ENCODE measurements at places on chromosomes 5 and 9. TPM values are rescaled to one million over a fixed set of nuclear protein-coding genes. Genes with fewer than 3 reads are reported as not detected.

DNA sequence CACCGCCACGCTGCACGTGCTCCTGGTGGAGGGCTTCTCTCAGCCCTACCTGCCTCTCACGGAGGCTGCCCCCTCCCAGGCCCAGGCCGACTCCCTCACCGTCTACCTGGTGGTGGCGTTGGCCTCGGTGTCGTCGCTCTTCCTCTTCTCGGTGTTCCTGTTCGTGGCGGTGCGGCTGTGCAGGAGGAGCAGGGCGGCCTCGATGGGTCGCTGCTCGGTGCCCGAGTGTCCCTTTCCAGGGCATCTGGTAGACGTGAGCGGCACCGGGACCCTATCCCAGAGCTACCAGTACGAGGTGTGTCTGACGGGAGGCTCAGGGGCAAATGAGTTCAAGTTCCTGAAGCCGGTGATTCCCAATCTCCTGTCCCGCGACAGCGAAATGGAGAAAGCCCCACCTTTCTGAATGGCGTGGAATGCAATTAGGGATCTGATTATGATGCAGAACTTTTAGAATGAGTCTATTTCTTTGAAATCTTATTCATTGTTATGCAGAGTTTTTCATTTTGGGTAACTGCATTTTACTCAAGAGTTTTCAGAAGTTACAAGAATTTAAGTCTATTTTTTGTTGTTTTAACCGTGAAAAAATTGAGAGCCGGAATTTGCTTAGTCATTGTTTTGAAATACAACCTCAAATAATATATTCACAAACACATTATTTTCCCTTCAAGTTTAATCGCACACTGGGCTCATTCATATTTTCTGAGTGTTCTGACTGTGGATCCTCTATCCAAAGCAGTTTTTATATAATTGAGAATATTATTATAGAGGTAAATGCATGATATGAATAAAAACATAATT is 8.5 kb upstream of the PCDHB15 start:
- H3K4me1 ChIP-seq, result no peaks in the 10 kb centered on the region
- no peak overlapping the region for H3K27ac ChIP-seq
- peaks cover 31% of the 10 kb centered on the region for H3K36me3 ChIP-seq
- no peak overlapping the region for H3K4me3 ChIP-seq
- peaks cover 50% of the 10 kb centered on the region for H3K27me3 ChIP-seq

The UBLCP1 gene
- total RNA-seq, result 26.0 TPM

The GRXCR2 gene
- total RNA-seq, result not detected

DNA sequence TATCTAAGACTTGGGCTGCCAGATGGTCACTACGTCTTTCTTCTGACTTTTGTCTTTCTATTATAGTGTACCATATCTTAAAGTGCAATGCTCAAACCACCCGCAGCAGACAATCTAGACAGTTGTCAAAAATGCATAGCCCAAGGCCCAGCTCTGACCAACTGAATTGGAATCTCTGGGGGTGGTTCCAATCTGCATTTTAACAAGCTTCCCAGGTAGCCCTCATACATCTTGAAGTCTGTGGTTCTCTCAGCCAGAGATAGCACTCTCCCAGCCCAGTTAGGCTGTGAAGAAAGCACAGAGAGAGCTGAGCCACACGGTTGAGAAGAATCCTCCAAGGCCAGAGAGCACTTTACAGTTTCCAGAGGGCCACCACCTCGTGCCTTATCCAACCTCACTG is 128.2 kb upstream of the HAND1 start:
- H3K27me3 ChIP-seq, result peaks cover 48% of the 10 kb centered on the region
- DNase-seq, result no peak
- no peaks in the 10 kb centered on the region for H3K36me3 ChIP-seq
- no peak overlapping the region for H3K27ac ChIP-seq
- peaks cover 4% of the 10 kb centered on the region for H3K4me1 ChIP-seq

- no peak for DNase-seq
- H3K4me3 ChIP-seq, result no peak overlapping the region
- no peaks in the 10 kb centered on the region for H3K36me3 ChIP-seq
- H3K27me3 ChIP-seq, result no peaks in the 10 kb centered on the region
- H3K27ac ChIP-seq, result no peak overlapping the region
- H3K4me1 ChIP-seq, result no peaks in the 10 kb centered on the region
These were observed 312.9 kb upstream of the PRR16 start for GRCh38 chr5:120151181-120151580.

GRCh38 chr5:38641003-38641402 is 84.6 kb upstream of the LIFR start:
- no peak for DNase-seq
- peaks cover 16% of the 10 kb centered on the region for H3K27me3 ChIP-seq
- no peaks in the 10 kb centered on the region for H3K36me3 ChIP-seq
- H3K4me3 ChIP-seq, result no peak overlapping the region
- no peaks in the 10 kb centered on the region for H3K4me1 ChIP-seq

DNA sequence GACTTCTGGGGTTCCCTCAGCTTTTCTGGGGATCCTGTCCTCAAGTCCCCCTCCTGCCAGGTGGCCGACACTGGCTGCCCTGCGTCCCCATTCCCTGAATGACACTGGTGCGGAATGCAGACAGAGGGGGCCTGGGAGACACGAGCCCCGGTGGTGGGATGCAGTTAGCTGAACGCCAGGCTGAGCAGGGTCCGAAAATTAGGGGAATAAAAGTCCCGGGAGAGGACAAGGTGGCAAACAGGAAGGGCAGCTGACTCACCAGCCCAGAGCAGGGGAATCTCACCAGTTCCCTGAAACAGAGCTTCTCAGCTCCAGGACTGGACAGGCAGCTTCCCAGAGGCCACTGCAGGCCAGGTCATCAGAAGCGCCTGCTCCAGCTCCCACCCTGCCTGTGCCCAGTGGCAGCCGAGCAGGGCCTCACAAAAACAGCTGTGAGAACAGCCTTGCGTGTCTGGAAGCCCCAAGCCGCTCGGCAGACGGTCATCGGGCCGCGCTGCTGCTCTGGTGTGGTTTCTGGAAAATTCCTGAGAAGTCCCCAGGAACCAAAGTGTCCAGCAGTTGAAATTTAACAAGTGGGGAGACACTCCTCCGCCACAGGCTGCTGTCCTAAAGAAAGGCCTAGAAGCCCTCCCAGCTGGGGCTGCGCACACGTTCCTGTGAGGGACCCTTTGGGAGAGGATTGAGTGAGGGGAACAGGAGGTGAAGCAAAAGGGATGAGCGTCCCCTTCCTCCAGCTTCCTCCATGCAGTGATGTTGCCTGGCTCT is 47.6 kb upstream of the EXOC3 start:
- no peak for DNase-seq
- H3K4me1 ChIP-seq, result peaks cover 44% of the 10 kb centered on the region
- no peak overlapping the region for H3K27ac ChIP-seq
- H3K36me3 ChIP-seq, result peaks cover 12% of the 10 kb centered on the region
- H3K27me3 ChIP-seq, result peaks cover 2% of the 10 kb centered on the region

The AIF1L gene
- 1.0 TPM for total RNA-seq

- H3K27me3 ChIP-seq, result no peaks in the 10 kb centered on the region
- H3K27ac ChIP-seq, result no peak overlapping the region
- peak; percentile 53 for DNase-seq
- H3K4me3 ChIP-seq, result no peak overlapping the region
- no peaks in the 10 kb centered on the region for H3K36me3 ChIP-seq
These were observed 177.2 kb downstream of the GADD45G start for GRCh38 chr9:89781838-89782540.

The SPATA31D4 gene
- not detected for total RNA-seq

DNA sequence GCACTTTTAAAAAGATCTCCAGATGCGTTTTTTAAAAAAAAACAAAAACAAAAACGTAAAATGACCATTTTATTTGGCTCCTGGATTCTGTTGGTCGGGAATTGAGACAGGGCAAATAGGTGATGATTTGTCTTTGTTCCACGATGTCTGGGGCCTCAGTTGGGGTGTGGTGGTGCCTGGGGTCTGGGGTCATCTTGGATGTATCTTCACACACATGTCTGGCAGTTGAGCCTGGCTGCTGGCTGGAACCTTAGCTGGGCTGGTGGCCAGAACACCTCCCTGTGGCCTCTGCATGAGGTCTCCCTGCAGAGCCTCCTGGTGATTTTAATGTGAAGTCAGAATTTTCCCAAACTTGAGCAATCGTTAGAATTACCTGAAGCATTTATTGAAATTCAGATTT is 42.5 kb upstream of the BASP1 start:
- H3K4me1 ChIP-seq, result no peaks in the 10 kb centered on the region
- H3K4me3 ChIP-seq, result no peak overlapping the region
- no peak for DNase-seq
- peaks cover 4% of the 10 kb centered on the region for H3K27me3 ChIP-seq
- H3K36me3 ChIP-seq, result no peaks in the 10 kb centered on the region

- H3K4me3 ChIP-seq, result no peak overlapping the region
- H3K27ac ChIP-seq, result no peak overlapping the region
- no peak for DNase-seq
- H3K4me1 ChIP-seq, result no peaks in the 10 kb centered on the region
- H3K27me3 ChIP-seq, result no peaks in the 10 kb centered on the region
These were observed 13.4 kb downstream of the TNFSF15 start for GRCh38 chr9:114792396-114792795.

DNA sequence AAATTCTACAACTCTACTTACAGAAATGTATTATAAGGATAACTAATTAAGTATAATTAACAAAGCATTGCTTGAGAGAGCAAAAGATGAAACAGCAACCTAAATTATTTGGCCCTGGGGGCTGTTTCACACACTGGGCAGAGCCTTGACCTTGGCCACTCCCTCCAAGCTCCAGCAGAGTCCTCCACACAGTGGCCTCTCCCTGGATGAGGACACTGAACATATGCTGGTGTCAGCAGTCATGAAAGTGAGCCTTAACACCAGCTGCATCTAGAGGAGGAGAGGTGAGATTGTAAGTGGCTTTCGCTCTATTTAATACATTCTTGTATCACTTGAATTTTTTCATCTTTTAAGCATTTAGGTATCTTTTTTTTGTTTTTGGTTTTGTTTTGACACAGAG is 23.3 kb upstream of the ZDHHC12 start:
- DNase-seq, result no peak
- H3K4me3 ChIP-seq, result no peak overlapping the region
- H3K4me1 ChIP-seq, result no peaks in the 10 kb centered on the region
- H3K27ac ChIP-seq, result no peak overlapping the region

DNA sequence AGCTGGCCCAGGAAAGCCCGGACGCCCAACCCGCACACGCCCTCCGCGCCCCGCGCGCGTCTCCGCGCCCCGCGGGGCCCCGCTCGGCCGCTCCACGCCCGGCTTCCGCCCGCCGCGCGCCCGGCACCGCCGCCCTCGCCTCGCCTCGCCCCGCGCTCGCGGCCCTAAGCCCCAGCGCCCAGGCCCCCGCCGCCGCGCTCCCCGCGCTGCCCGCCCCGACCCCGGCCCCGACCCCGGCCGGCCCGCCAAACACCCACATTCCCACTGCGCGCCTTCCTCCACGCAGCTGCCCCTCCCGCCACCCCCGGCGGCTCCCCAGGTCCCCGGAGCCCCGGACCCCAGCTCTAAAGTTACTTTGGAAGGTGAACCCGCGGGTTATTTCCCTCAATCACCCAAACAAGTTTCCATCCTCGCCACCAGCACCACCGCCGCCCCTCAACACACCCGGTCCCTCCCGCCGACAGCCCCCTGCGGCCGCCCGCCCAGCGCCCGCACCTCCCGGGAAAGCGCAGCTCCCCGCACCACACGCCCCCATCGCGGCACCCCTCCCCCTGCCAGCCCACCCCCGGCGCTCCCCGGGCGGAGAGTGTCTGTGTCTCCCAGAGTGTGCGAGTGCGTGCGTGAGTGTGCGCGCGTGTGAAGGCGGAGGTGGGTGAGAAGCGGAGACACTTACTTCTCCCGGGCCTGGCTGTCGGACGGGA is 439 bp downstream of the SSBP2 start:
- H3K4me3 ChIP-seq, result peak overlapping the region; percentile 89
- DNase-seq, result peak; percentile 48
- H3K27me3 ChIP-seq, result no peaks in the 10 kb centered on the region
- H3K36me3 ChIP-seq, result no peaks in the 10 kb centered on the region
- H3K27ac ChIP-seq, result peak overlapping the region; percentile 78

GRCh38 chr5:79396265-79396664 is 117.7 kb downstream of the HOMER1 start:
- H3K27ac ChIP-seq, result no peak overlapping the region
- DNase-seq, result no peak
- H3K4me3 ChIP-seq, result no peak overlapping the region
- H3K27me3 ChIP-seq, result no peaks in the 10 kb centered on the region
- H3K4me1 ChIP-seq, result no peaks in the 10 kb centered on the region
- no peaks in the 10 kb centered on the region for H3K36me3 ChIP-seq

GRCh38 chr5:122316656-122317055 is 4.6 kb downstream of the SNCAIP start:
- H3K27ac ChIP-seq, result no peak overlapping the region
- peaks cover 5% of the 10 kb centered on the region for H3K4me1 ChIP-seq
- no peaks in the 10 kb centered on the region for H3K36me3 ChIP-seq
- DNase-seq, result no peak

DNA sequence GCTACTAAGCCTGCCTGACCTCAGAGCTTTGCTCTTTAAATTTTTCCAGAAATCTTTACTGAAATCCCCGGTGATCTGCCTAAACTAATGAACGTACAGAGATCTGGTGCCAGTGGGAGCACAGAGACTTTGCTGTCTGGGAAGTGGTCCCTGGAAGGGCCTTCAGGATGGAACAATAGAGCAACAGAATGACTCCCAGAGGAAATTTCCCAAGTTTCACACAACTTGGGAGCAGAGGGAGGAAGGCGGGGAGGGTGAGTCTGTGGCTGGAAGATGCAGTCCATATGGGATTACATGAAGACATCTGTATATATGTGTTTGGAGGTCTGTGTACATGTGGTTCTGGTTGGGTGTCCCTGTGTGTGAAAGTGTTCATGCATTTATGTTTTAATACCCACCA is 638.3 kb downstream of the CCDC171 start:
- H3K27ac ChIP-seq, result no peak overlapping the region
- no peaks in the 10 kb centered on the region for H3K27me3 ChIP-seq
- H3K4me3 ChIP-seq, result no peak overlapping the region
- DNase-seq, result no peak

The ZDHHC12 gene
- 49.5 TPM for total RNA-seq

GRCh38 chr9:95729669-95730368 is 145.7 kb upstream of the ERCC6L2 start:
- no peak overlapping the region for H3K4me3 ChIP-seq
- H3K4me1 ChIP-seq, result peaks cover 26% of the 10 kb centered on the region
- H3K27ac ChIP-seq, result no peak overlapping the region
- peaks cover 11% of the 10 kb centered on the region for H3K27me3 ChIP-seq

The FAM78A gene
- total RNA-seq, result 36.6 TPM

Data from activated CD4-positive, alpha-beta T cell treated with anti-CD3 and anti-CD28 coated beads for 36 hours (primary cell).